ENCODE measurements at places on chromosomes 6 and 20.

DNA sequence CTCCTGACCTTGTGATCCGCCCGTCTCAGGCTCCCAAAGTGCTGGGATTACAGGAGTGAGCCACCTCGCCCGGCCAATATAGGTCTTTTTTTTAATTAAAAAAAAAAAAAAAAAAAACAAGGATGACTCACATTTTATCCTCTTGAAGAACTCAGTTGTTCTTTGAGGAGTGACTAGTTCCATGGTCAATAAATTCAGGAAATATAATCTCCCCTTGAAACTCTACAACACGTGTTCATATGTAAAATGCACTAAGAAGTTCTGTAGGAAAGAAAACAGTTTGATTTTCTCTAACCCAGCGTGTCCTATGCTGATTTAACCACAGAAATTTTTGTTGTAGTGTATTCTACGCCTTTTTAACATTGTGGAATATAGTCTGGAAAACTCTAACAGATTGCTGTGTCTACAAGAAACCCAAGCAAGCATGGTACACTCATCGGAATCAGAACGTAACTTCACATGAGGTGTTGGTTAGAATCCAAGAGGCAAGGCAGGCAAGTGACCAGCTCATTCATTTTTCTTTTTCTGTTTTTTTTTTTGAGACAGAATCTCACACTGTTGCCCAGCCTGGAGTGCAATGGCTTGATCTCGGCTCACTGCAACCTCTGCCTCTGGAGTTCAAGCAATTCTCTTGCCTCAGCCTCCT, 79.0 kb upstream of the ZNF217 start:
- no peak for DNase-seq

GRCh38 chr20:8321001-8321400, 188.9 kb downstream of the PLCB1 start:
- no peak for DNase-seq

DNA sequence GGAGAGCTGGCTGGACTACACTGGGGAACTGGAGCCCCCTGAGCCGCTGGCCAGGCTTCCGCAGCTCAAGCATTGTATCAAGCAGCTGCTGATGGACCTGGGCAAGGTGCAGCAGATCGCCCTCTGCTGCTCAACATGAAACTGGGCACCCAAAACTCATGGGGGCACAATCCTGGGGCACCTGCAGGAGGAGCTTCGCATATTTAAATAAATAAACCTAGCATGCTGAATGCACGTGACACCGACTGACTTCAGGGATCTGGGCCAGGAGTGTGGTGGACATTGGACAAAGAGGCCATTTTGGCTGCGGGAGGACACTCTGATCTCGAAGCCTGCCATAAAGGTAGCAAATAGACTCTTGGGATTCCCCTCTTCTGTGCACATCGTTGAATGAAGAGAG, 6.8 kb downstream of the SCAND1 start:
- DNase-seq: no peak

- no peak for DNase-seq
These were observed 530.3 kb downstream of the RFPL4B start for GRCh38 chr6:112877134-112878100.

GRCh38 chr20:53493311-53493857, 100.3 kb downstream of the ZNF217 start:
- DNase-seq: no peak

- no peak for DNase-seq
These were observed 89.4 kb upstream of the OPRM1 start for GRCh38 chr6:153949616-153950015.

- no peak for DNase-seq
These were observed at the start of gene CNR1 for GRCh38 chr6:88165844-88166492. Gene CNR1, minus strand, starts transcription at chr6:88166347. Its CDS starts 21,073 bp downstream, at chr6:88145274.

- DNase-seq: no peak
These were observed 270.1 kb downstream of the TFAP2A start for GRCh38 chr6:10144772-10145171.

GRCh38 chr6:56542364-56543331, 100.0 kb downstream of the DST start:
- no peak for DNase-seq

DNA sequence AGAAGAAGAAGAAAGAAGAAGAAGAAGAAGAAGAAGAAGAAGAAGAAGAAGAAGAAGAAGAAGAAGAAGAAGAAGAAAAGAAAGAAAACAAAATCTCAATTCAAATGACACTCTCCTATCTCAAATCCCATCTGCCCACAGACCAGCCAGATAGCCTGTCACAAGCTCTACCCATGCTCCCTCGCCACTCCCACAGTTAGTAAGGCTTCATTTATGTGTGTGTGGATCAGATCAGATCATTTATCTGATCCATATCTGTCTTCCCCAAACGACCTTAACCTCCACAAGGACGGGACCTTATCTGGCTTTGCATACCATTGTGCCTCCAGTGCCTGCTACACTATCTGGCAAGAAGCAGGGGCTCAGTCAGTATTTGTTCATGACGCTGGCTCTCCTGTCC, 81.9 kb upstream of the RREB1 start:
- no peak for DNase-seq
